ENCODE measurements at places on chromosomes 7 and 10.

DNA sequence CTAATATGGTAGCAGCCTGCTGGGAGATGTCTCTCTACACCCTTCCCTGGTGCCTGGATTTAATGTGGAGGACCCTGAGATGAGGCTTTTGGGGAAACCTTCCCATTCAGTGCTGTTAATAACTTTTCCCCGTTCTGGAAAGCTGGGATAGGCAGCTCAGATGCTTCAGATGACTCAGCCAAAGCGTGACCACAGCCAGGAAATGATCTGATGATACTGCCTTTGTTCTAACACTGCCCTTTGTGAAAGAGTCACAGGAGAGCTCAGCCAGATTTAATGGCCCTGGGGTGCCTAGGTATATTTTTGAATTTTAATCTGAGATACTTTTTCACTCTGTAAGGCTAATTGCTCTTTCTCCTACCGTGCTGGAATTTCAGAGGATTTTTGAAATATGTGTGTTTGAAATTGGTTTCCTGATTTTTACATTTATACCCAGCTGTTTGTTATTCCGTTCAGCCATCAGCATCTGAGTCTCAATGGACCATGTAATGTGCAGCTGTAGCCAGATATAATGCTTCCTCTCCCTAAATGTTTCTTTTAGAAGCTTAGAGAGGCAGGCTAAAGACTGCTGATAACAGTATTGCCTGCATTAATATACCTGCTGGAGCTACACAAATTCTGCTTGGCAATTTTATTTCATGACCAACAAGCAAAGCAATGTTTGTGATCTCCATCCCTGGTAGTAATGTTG is 17.8 kb downstream of the CELF2 start:
- DNase-seq, result no peak

- peak; percentile 50 for DNase-seq
These were observed 100.0 kb downstream of the INPP5A start for GRCh38 chr10:132637477-132638129.

DNA sequence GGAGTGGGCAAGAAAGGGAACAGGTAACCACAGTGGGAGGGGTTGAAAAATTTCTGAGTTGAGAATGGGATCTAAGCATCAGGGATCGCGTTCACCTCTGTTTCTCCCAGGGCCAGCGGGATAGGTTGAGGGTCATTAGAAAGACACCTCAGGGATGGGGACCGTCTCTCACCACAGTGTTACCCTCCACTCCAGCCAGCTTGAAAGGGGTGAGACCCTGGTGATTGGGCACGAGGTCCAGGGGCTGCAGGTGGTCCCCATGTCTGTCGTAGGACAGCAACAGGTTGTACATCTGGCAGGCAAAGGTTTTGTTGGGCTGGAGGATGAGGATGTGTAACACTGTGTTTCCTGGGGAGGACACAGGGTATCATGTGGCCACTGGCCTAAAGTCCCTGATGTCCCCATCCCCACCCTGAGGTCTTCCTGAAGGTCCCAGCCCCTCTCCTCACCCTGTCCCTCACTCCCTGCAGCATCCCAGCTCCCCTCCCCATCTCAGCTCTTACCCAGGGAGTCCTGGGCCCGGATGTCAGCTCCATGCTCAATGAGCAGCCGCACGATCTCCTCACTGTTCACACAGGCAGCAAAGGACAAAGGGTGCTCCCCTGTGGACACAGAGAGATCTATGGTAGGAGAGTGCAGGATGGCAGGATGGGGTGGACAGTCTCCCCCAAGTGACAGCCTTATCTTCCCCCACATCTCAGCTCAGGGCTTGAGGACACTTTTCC is 9.1 kb downstream of the TRPV6 start:
- DNase-seq, result no peak

- DNase-seq, result no peak
These were observed 104.7 kb upstream of the RHEB start for GRCh38 chr7:151624246-151624928.

DNA sequence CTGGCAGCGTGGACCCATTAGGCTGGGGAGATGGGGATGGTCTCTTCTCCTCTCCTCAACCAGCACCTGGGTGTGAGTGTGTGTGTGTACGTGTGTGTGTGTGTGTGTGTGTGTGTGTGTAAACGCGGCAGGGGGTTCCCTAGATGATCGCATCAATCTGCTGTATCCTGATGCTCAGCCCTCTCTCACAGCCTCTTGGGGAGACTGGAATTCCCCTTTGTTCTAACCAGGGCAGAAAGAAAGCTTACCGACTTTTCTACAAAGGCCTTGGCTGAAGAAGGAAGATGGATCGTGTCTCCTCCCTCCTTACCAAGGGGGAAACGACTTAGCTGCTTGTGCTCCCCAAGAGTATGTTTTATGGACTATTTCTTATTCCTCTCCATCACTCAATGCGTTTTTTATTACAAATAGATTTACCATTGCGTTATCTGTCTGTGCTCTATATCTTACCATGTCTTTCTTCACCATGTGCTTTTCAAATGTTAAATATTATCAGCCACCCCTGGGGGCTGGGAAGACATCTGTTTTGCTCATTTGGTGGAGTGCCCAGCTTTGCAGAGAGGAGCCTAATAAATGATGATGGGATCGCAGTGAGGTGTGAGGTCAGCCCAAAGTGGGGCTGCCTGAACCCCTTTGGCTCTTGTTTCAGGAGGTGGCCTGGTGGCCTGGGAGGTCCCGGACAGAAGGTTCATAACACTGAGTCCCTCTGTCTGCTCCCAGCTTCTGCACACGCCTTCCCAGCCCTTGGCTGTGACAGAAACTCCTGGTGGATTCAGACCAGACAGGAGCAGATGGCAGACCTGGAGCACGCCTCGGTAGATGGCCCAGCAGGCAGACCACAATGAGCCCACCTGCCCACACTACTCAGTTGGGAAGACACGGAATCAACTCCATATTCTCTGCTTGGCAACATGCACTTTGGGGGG is 262.0 kb downstream of the PRPF18 start:
- DNase-seq, result no peak

GRCh38 chr7:107387573-107388219 is 82.2 kb upstream of the GPR22 start:
- no peak for DNase-seq

- no peak for DNase-seq
These were observed 39.1 kb downstream of the SUFU start for GRCh38 chr10:102542800-102543418.

GRCh38 chr7:55349121-55349520 is 16.0 kb upstream of the LANCL2 start:
- no peak for DNase-seq

DNA sequence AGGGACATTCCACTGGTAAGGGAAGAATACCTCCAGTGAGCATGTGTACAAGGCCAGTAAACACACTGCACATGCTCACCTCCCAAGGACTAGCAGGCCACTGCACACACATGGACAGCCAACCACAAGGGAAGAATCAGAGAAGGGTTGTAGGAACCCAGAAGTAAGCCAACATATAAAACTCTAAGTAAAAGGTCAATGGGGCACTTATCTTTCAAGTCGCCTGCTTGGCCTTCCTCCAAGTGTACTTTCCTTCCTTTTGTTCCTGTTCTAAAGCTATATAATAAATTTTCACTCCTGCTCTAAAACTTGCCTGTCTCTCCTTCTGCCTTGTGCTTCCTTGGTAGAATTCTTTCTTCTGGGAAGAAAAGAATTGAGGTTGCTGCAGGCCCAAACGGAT is 33.0 kb downstream of the ORC5 start:
- no peak for DNase-seq

GRCh38 chr7:1908823-1909420 is 238.8 kb downstream of the ELFN1 start:
- DNase-seq, result no peak

DNA sequence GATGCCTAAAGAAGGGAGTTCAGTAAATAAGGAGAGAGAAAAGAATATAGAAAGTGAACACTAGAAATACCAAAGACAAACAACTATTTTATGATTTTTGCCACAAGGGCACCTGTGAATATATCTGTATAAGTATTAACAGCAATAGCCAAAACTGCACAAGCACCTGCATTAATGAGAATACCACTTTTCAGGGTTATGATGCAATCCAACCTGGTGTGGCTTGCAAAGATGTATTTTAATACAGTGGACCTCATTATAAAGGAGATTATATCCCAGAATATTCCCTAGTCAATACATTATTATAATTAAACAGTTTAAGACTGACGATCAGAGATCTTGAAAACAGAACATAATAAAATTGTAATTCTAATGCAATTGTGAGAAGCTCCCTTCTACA is 4.0 kb downstream of the BRAF start:
- DNase-seq, result no peak

DNA sequence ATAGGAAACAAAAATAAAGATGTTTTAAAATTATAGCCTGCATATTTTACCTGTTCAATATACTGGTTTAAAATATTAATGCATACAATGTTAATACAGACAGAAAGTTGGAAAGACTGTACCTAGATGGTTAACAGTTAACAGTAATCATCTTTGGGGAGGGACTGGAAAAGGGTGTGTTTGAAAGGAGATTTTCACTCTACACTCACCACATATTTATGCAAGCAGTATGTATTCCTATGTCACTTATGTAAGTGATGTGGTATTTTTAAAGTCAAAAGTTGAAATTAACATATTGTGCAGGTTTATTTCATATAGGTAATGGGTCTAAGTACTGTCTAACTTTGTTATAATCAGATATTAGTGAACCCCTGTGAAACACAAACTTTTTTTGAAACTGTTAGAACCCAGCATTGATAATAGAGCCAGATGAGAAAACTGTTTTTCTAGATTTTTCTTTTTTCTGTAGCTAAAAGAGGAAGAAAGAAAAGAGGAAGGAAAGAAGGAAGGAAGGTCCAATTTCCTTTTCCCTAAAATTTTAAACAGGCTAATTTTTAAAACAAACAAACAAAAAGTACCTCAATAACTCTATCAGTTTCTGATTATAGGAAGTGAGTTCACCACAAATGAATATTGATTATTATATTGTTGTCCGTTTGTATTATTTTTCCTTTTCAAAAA is 9.0 kb upstream of the STARD3NL start:
- DNase-seq, result no peak

GRCh38 chr10:49177391-49178355 is 10.5 kb downstream of the TMEM273 start:
- no peak for DNase-seq

DNA sequence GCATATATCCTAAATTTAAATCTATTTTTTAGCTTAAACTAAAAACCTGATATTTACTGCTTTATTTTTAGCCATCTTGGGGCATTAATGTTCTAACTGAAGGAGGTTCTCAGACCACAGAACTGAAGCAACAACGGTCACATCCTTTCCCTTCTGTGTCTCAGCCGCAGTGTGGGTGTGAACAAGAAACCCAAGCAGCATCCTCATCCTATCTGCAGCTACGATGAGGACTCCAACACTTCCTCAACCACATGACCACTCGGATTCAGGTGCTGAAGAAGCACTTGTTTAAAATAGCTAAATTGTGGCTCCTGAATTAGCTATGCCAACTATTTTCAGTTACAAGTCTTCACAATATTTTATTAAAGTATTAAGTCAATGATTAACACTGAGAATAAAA is 5.3 kb downstream of the ESYT2 start:
- DNase-seq, result no peak

DNA sequence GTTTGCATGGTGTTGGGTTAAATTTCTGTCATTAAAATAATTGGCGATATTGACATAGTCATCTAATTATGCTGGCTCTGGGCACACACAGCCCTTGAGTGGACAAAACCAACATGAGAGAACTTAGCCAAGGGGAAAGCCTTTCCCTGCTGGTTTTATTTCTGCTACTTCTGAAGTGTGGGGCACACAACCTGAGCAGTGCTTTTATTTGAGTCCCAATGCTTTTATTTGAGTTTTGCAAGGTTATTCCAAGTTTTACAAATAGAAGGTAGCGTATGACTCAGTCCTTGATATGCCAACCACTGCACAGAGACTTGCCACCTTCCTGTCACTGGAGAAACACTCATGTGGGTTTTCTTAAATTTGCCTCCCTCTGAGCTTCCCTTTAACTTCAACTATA is 145.7 kb downstream of the EGFR start:
- DNase-seq, result no peak

GRCh38 chr10:102675666-102676533 is 31.6 kb downstream of the TRIM8 start:
- peak; percentile 30 for DNase-seq

DNA sequence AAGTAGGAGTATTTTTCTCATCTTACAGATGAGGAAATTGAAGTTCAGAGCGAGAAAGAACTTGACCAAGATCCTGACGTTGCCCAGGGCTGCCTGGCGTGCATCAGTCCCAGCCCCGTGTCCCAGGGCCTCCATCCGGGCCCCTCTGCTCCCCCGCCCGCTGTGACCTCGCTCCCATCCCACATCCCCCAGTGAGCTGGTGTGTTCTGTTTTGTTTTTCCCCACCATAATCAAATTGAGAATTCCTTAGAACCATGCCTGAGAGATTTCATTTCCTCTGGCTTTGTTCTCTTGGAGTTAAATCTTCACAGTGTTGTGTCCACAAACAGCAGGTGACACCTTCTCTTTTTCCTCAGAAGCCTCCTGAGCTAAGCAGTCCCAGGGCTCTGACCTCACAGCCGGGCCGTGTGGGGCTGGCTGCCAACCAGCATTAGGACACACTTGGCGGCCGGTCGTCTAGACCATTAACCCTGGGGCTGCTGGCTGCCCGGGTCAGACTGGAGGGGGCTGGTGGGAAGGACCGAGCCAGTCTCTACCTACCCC is 44.3 kb downstream of the PFKP start:
- DNase-seq, result no peak

DNA sequence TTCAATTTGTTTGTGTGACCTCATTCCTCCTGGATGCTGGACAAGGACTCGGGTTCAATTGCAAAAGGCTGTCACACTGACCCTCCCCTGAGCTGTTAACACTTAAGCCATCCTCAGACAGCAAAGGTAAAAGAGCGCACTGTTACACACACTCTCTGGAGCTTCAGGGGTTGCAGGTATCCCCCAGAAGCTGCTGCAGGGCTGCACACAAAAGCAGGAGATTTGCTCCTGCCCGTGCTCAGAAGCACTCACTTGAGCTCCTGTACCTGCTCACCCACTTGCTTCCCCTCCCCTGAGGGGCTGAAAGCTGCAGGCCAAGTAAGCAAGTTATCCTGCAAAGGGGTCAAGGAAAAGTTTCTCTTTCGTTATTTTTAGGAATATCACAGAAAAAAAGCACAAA is 886.2 kb upstream of the ZWINT start:
- DNase-seq, result no peak

DNA sequence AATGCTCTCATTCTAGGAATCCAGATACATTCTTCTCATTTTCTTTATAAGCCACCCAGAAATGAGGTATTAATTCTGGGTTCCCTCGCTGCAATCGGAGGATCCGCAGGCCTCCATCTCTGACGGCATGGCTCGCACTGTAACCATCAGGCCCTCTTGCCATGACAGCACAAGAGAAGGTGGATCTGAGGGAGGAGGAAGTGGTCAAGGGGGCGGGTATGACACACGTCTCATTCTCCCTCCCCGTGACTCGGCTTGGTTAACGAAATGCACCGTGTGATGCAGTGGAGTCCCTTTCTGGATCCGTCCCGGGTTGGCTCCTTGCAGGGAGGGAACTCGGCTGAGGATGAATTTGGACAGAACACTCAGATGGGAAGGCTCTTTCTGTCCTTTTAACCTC is 280.2 kb downstream of the TCERG1L start:
- DNase-seq, result no peak

GRCh38 chr7:155741082-155741481 is 71.2 kb downstream of the SHH start:
- no peak for DNase-seq
